ENCODE measurements at places on chromosomes 16 and 17. TPM values are rescaled to one million over a fixed set of nuclear protein-coding genes. Genes with fewer than 3 reads are reported as not detected.
A peak's percentile ranks its signal among the peaks of the same experiment; 100 is the strongest.

GRCh38 chr17:2391597-2392251 is 9.1 kb downstream of the MNT start:
- DNase-seq = no peak

DNA sequence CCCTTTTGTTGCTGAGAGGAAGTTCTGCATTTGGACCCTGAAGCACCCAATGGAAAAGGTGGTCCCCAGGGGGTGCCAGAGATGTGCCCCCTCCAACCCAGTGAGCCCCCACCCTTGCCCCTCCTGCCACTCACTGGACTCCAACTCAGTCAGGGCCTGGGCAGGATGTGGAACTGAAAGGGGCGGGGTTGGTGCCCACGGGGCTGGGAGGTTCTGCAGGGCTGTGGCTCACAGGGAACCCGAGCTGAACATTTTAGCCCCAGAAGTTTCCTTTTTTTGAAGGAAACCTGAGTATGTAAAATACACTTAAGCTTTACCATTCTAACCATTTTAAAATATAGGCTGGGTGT is 15.8 kb upstream of the OGFOD3 start:
- no peak for DNase-seq

GRCh38 chr16:1548727-1549126 is 15.3 kb downstream of the TMEM204 start:
- DNase-seq = no peak

GRCh38 chr17:70276906-70277305 is 107.6 kb downstream of the KCNJ2 start:
- DNase-seq = no peak

- no peak for DNase-seq
Measured at GRCh38 chr17:72351365-72351764, 230.5 kb downstream of the SOX9 start.

DNA sequence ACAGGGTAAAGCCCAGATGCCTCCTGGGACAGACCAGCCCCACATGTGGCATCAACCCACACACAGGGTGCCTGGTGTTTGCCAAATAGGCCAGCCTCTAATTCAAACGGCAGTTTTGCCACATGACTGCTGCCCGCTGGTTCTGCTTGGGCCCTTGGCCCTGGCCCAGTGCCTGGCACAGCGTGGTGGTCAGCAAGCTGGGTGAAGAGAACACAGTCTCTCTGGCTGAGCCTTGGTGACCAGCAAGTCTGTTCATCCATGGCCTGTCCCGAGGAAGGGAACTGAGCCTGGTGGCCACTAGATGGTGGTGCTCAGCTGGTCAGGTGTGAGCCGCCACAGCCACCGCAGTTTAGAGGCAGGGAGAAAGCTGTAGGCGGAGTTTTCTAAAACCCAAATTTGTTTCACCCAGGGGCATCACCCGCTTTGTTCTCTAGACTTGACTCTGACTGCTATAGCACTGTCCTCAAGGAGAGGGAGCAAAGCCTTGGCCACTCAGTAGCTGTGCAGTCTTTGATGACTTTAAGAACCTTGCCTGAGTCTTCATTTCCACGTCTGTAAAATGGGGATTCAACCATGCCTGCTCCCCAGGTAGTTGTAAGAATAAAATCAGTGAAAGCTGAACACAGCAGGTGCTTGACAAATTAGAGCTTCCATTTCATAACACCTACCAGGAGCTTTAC is 4.7 kb upstream of the GFAP start:
- DNase-seq = peak; percentile 85

DNA sequence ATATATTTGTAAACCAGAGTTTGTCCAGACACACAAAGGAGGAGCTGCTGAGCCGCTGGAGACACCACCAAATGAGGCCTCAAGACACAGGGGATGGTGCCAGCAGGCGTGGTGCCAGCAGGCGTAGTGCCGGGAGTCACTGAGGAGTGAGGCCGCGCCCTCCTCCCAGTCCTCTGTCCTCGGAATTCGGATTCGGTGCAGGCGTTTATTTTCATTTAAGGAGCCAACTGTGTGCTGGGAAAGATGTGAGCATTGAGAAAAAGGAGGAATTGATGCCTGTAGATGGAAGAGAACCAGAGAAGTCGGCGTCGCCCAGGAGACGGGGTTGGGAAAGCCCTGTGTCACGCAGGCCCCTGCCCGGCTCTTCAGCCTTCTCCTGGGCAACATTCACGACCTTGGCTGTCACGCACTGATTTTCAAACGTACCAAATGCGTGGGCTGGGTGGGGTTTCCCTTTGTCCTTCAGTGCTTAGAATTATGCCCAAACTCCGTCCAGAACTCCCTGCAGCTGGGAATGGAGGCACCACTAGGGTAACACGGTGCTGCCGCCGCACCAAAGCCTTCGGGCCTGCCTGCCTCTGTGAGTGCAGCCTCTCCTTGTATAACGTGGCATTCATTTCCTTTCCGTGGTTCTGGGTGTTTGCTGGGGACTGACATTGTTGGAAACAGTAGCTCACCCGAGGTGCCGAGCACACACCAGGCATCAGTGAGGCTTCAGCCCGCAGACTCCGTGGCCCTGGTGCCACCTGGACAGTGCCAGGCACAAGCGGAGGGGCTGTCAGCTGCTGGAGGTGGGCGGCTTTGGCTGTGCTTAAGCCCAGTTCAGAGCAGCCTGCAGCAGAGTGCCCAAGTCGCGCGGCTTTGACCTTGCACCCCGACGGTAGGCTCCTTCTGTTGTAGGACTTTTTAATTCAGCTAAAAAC is 49.0 kb upstream of the CHMP6 start:
- DNase-seq = no peak

GRCh38 chr16:31134625-31135534 is 647 bp downstream of the PRSS8 start:
- DNase-seq = no peak

GRCh38 chr16:63289834-63290460 is 1253.7 kb upstream of the CDH8 start:
- DNase-seq = peak; percentile 77

GRCh38 chr17:67216578-67217320 is 28.2 kb downstream of the HELZ start:
- DNase-seq = no peak

- DNase-seq = no peak
Measured at GRCh38 chr17:49146620-49147306, 14.2 kb downstream of the B4GALNT2 start.

DNA sequence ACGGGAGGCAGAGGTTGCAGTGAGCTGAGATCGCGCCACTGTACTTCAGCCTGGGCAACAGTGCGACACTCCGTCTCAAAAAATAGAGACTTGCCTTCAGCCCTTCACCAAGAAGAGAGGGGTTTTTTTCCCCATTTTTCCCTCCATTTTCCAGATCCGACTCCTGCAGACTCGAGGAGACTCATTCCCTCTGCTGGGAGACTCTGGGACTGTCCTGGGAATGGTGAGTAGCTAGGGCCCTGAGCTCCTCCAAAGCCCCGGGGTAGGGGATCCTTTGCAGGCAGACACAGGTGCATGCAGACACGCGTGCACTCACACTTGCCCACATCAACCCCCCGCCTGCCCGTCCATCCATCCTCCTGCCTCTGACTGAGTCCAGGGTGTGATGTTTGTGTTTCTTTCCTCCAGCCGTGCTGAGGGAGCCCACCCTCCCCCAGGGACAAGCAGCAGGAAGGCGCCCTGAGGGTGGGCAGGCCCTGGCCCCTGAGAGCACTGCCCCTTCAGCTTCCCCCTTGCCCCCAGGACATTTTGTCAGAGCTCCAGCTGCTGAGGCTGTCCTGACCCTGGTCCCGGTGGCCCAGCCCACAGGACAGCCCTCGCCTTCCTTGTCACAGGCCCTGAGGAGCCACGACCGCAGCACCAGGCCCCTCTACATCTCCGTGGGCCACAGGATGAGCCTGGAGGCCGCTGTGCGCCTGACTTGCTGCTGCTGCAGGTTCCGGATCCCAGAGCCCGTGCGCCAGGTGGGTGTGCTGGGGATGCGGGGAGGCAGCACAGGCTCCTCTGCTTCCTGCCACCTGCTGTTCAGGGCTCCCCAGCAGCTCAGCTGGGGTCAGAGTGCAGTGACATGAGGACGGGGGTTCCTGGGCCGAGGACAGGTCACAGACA is 10.2 kb downstream of the ENDOV start:
- DNase-seq = no peak

- no peak for DNase-seq
Measured at GRCh38 chr16:60636117-60636516, 1400.1 kb downstream of the CDH8 start.

GRCh38 chr17:74646231-74646630 is 22.7 kb upstream of the CD300E start:
- DNase-seq = peak; percentile 74

DNA sequence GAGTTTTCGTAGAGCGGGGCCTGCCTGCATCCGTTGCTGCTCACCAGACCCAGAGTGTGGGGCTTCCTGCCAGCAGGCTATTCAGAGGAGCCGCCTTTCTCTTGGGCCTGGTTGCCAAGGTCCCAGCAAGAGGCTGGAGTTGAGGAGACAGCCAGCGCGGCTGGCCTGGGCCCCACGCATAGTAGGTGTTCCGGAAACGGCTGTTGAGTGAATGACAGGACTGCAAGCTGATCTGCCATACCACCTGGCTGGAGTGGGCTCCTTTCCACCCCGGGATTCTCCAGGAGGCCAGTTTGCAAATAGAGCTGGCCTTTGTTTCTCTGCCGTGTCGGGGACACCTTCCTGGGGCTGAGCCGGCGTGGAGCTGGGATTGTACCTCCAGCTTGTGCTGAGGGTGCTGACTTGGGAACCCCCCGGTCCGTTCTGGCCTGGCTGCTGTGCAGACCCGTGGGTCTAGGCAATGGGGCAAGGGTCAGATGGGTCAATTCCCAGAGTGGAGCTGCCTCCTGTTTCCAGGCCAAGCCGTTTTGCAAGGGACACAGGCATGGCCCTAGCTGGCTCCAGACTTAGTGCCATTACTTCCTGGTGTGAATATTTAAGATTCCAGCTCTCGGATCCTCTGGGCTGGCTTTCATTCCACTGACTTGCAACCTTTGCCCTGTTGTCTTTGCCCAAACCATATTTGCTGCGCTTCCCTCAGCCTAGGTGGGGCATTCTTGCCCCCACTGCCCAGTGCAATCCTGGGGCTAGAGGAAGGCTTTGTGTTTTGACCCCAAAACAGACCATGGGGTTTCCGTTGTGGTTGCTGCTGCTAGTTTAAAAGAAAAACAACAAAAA is 68.8 kb downstream of the CMIP start:
- DNase-seq = no peak

DNA sequence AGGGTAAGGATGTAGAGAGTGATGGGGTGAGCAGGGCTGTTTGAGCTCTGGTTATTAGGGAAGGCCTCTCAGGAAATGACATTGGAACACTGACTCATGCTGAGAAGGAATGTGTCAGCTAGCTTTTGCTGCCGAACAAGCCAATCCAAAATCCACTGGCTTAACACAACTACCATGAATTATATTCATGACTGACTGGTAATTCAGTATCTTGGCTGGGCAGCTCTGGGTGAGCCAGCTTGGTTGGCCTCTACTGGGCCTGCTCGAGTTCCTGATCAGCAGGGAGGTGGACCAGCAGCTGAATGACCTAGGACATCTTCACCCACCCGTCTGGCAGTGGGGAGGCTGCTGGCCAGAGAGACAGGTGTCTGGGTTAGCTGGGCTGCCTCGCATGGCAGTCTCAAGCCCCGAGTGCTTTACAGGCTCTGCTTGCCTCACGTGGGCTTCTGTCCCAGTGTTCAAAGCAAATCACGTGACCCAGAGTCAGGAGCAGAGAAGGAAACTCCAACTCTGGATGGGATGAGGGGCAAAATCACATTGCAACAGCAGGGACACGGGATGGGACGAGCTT is 209.4 kb downstream of the KATNIP start:
- no peak for DNase-seq

DNA sequence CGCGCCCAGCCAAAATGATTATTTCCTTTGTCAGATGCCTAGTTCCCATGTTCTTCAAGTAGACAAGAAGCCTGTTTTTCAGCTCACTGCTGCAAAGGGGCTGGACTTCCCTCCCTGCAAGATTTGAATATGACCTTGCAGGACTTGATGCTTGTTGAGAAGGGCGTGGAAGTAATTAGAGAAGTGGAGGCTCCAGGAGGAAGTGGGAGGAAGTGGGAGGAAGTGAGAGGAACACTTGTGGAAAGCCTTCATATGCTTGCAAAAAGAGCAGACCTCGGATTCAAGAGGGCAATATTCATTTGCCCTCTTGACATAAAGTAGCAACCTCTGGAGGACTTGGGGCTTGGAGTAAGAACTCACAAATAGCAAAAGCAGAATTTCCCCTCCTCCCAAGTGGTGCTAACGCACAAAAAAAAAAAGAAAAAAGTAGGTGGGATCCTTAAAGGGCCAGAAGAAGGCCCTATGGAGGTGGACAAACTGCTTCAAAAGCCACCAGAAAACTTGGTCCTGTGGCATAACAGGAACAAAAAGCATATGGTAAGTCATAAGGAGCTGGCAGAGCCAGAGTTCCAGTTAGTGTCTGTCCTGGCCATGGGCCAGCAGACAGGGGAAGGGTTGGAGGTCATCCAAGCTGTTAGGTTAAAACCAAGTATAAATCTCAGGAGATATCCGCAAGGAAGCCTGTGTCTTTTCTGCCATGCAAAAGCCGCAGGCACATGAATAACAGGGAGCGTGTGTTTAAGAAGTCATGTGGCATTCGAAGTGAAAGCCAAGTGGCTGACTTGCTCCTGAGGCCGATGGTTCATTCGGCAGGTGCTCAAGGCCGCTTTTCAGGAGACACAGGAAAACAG is 20.6 kb upstream of the PRKAR1A start:
- DNase-seq = no peak

GRCh38 chr17:81094509-81095382 is 59.8 kb downstream of the BAIAP2 start:
- peak; percentile 56 for DNase-seq

- DNase-seq = no peak
Measured at GRCh38 chr16:1640261-1640941, 28.2 kb downstream of the CRAMP1 start.

- no peak for DNase-seq
Measured at GRCh38 chr17:80476877-80477646, 655 bp upstream of the NPTX1 start.

- DNase-seq = no peak
Measured at GRCh38 chr17:50352072-50352692, 6.3 kb downstream of the XYLT2 start.

DNA sequence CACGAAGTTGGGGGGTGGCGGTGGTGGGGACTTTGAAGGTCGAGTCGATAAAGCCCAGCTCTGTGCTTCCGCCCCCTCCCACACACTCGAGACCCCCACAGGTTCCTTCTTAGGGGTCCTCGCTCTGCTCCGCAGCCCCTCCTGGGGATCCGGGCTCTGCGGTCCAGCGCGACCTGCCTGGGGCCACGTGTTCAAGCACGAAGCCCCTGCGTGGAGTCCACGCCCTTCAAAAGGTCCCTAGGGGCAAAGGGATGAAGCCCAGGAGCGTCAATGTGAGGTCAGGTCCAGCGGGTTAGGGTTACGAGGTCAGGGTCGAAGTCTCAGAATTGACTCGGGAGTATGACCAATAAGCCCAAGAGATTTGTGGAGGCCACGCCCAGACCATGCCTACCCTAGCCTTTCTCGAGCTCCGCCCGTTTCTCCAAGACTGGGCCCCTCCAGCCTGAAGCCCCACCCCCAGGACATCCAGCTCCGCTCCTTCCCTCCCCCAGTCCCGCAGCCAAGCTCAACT is 786 bp upstream of the CACNA1G start:
- no peak for DNase-seq

- no peak for DNase-seq
Measured at GRCh38 chr17:40958086-40958953, 8.4 kb downstream of the KRT39 start.

CALCOCO2 gene
- total RNA-seq = 75.7 TPM

PLA2G10 gene
- total RNA-seq = not detected

RBFOX1 gene
- total RNA-seq = not detected

ADGRG1 gene
- total RNA-seq = 93.2 TPM

PIRT gene
- not detected for total RNA-seq

BMERB1 gene
- 15.1 TPM for total RNA-seq

CNGB1 gene
- not detected for total RNA-seq

CLEC10A gene
- under 0.01 TPM for total RNA-seq

TEKT1 gene
- 0.27 TPM for total RNA-seq

TLCD3B gene
- total RNA-seq = 0.54 TPM

Data from hematopoietic multipotent progenitor cell (in vitro differentiated cells).